Stimulated activated CD4-positive, alpha-beta T cell treated with anti-CD3 and anti-CD28 coated beads, TNF-alpha, amount 100 ng/mL, for 1 hour (primary cell): ENCODE measurements at places on chromosomes 1 and 21.

- DNase-seq = no peak
These were observed 193.0 kb upstream of the PBX1 start for GRCh38 chr1:164366014-164366413.

GRCh38 chr1:46807046-46807972 is 8.5 kb downstream of the CYP4B1 start:
- DNase-seq = no peak

GRCh38 chr1:47622776-47623556 is 185.1 kb downstream of the FOXD2 start:
- DNase-seq = no peak

DNA sequence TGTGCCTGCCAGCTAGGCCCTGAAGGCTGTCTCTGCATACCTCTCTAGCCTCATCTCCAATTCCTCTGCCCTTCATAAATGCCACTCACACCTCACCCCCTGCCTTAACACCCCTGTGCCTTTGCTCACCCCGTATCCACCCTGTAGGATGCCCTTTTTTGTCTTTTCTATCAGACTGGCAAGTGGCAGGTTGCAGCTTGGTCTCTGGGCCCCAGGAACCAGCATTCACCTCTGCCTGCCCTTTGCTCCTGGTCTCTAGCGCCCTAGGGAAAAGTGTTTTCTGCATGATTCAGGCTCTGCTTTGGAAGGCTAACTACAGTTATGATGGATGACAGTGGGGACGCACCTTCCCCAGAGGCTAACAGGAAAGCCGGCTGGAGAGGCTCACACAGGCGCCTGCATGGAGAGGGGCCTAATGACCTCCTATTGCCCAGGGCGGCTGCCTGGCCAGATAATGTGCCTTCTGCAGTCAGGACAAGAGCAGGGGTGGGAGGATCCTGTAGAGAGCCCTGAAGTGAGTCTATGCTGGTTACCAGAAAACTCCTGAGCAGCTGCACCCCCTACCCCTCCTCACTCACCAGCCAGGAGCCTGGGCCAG is 11.2 kb downstream of the KANK4 start:
- DNase-seq = no peak

- no peak for DNase-seq
These were observed 65.5 kb downstream of the ACOT7 start for GRCh38 chr1:6328091-6328490.

DNA sequence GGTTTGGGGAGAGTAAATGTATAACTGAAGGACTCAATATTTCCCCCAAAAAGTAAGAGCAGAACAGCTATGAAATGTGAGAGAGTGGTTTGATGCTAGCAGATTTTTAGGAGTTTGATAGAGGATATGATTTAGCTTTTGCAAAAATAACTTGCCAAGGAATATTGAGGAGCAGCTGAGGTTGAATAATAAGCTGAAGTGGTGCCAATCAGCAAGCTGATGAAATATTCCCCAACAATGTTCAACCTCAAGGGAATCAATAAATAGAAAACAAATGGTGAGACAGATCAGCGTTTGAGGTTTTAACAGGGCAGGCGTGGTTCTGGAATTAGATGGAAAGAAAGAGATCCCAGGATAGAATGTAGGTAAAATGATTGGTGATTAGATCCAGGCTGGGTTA is 413.4 kb upstream of the ADAMTS5 start:
- no peak for DNase-seq

- no peak for DNase-seq
These were observed 110.4 kb downstream of the SYT2 start for GRCh38 chr1:202599669-202600431.

- no peak for DNase-seq
These were observed 35.4 kb downstream of the CENPF start for GRCh38 chr1:214638459-214638807.

DNA sequence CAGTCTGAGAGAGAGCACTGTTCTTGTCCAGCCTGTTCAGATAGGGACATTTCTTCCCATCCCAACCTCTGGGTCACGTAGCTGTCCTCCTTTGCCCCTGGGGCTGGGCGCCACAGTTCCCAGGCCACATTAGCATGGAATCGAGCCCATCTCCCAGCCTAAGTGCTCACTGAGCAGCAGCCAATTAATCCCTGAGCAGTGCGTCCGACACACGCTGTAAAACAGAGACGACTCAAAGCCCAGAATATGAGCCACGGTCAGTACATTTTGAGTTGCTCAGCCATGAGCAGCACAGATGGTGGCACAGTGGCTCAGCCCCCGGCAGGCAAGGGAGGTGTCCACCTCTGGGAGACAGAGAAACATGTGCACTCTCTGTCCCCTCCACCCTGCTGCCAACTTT is 267.4 kb downstream of the NPHP4 start:
- DNase-seq = no peak

DNA sequence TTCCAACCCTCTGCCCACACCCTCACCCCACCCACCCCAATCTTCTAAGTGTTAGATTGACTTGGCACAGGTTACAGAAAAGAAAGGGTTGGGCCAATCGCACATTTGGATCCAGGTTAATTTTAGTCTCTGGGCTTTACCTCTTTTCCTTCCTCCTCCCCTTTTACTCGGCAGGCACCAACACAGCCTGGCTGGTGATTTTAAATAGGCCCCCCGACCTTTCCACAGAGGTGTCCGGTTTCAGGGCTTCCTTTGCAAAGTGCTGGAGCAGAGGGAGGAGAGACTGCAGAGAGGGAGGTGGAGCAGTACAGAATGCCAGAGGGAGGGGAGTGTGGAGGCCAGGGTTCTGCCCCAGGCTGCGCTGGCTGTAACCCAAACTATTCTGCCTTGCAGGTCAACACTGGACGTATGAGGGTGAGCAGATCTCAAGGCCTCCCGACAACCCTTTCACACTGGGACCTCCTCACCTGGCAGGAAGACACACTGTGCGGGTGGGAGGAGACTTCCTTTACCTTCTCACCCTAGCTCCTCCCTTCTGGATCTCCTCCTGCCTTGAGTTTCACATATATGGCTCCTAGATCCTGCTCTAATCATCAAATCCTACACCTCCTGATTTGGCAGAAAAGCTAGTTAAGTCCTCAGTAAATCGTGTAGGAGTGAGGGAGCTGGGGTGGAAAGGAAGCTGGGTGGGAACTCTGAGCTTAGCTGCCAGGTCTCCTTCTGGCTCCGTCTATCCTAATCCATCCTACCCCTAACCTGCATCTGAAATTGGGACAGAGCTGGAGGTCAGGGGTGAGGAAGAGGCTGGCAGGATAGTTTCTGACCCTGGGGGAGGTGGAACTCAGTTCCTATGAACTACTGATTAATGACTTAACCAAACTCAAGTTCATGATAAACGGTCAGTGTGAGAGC is 2.4 kb downstream of the CA14 start:
- no peak for DNase-seq
